ENCODE measurements at places on chromosomes 16 and 17.

DNA sequence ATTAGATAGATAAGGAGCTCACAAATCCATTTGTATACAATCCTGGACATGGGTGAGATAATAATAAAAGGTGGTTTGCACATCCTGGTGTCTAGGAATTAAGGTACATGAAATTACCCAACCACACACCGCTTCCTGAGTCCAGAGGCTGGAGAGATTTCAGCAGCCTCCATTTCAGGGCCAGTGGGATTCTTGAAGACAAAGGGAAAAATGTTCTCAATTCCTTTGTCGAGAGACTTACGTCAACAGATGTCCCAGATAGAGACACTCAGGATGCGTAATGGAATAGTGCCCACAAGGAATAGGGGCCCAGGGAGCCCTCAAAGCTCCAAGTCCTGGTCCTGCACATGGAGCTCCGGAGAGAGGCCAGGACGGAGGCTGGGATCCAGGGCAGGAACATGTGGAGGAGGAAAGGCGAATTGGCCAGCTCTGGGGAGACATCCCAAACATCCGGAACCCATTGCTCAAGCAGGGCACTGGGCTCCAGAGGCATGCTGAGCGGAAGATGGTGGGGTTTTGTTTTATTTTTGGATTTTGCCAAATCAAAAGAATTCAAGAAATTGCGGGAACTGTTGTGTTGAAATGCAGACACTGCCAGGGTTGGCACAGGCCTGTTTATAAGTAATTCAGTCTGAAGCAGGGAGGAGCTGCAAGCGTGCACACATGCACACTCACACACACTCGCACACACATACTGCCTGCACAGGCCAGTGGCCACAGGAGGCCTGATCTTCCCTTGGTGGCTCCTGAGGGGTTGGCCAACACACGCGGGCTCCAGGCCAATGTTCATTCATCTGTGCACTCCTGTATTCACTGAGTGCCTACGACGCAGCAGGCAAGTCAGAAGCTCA, 97.2 kb downstream of the NOG start:
- no peak for DNase-seq

DNA sequence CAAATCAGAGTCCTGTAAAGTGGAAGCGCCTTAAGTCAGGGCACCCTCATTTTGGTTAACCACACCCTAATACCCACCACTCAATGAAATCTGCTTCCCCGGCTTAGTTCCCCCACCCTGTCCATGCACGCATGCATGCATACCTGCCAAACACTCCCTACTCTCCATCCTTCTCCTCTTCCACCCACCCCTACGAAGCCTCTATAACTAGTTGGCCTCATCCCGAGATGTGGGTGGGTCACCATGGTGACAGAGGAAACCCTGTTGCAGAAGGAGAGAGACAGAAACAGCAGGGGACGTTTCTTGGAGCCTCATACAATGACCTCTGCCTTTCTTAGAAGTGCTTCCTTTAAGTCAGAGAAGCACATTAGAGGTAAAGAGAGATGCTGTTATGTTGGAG, 46.8 kb upstream of the DNAH9 start:
- DNase-seq: no peak

GRCh38 chr16:77660311-77660710, 62.0 kb upstream of the NUDT7 start:
- DNase-seq: no peak

- DNase-seq: no peak
These were observed 306.0 kb upstream of the CCL2 start for GRCh38 chr17:33949100-33949499.

DNA sequence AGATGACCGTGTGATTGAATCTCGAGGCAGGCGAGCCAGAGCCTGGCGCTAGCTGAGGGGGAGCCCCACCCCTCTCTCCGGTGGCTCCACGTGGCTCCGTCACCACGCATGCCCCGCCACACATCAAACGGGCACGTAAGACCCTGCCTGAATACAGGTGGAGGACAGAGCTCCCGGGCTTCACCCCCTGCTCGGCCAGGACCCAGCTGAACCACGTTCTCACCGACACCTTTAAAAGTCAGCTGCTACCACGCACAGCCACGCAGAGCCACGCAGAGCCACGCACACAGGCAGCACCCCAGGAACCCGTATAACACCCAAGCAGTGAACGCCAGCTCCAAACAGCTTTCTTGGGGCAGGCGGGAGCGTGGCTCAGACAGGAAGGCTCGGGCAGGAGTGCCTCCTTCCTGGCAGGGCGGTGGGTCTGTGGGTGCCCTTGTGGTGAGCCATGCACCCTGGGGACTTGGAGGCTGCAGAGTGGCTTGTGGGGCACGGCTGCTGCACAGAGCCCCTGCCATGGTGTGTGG, 4.4 kb downstream of the TMEM204 start:
- DNase-seq: no peak

GRCh38 chr16:22814711-22815105, 746 bp downstream of the HS3ST2 start:
- DNase-seq: no peak

DNA sequence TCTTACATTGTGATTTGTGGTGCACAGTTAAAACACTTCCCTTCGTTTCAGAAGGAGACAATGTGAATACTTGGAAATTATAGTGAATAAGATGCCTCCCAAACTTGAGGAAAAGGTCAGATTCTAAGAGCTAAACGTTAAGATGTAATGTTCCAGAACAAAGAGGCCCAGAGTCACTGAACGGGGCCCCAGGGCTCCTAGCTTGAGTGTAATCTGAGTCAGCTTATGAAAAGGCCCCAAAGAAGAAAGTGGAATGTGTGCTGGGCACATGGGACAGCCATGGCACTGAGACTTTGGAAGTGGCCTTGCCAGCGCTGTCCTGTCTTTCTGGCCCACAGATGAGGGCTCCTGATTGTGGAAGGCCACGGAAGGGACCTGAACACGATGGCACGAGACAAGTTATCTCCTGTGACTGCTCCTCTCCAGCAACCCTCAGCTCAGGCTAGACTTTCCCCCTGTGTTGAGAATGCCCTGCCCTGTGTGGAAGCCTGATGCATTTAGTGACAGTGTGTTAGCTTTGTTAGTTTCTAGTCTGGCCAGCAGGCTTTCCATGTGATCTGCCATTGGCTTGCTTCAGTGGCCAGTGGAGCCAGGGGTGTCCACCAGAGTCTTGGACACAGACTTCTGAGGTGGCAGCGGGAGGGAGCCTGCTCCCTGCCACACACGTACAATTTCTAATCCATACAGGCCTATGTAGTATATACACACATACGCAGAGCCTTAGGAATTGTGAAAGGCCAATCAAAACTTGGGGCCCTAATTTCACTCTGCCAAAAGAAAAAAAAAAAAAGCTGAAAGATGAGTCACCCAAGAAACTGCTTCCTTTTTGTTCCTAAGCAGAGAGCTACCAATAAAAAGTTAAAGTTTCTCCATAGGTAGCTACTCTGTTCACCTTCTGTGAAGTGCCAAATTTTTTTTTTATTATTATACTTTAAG, 13.1 kb downstream of the SPATA33 start:
- DNase-seq: no peak

DNA sequence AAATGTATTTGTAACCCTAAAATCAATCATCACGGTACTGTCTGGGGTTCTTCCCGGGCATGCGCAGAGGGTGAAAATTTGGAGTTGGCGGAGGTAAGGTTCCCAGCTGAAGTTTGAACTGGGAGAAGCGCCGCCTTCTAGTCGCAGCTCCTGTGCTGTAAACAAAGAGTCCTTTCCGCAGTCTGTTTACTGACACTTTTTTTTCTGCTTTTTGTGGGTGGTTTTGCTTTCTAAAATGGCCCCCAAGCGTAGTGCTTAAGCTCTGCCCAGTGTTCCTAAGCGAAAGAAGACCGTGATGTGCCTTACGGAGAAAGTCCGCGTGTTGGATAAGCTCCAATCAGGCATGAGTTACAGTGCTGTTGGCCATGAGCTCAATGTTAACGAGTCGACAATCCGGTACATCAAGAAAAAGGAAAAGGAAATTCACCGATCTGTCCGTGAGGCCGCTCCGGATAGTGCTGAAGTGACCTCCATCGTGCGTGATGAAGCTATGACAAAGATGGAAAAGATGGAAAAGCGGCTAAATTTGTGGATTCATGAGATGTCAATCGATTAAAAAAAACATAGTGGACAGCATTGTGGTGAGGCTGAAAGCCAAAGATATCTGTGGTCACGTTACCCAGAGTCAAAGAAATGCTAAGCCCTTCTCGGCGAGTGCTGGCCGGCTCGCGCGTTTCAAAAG, 570 bp upstream of the CFDP1 start:
- DNase-seq: no peak

- no peak for DNase-seq
These were observed 137.9 kb downstream of the GAS7 start for GRCh38 chr17:10060526-10060925.

DNA sequence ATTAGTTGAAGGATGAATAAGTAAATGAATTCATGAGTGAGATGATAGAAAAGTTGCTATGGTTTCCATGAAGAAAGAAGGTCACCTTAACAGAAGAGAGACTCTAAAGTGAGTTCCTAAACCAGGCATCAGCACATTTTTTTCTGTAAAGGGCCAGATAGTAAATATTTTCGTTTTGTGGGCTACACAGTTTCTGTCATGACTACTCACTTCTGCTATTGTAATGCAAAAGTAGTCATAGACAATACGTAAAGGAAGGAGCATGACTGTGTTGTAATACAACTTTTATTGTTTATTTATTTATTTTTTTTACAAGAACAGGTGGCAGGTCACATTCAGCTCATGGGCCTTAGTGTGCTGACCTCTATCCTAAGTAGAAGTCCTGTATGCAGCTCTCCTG, 426.1 kb upstream of the DYNLRB2 start:
- DNase-seq: no peak

- DNase-seq: no peak
These were observed 73.5 kb downstream of the TIMM22 start for GRCh38 chr17:1070411-1070810.

DNA sequence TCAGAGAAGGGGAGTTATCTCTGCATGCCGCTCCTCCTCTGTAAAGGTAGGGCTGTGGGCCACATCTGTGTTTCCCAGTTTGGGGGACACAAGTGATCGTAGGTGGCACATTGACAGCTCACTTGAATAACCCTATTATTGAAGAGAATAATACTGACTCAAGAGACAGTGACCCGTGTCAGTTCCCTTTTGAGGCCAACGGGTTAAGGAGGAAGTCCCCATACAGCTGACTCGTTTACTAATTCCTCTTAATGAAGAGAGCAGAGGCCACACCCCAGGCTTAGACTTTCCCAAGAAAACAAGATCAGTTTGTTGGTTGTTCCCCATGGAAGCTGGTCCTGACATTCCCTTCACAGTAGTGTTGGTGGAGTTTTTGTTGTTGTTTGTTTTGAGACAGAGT, 33.0 kb downstream of the IL4R start:
- no peak for DNase-seq

GRCh38 chr16:27531826-27532800, 17.6 kb downstream of the GTF3C1 start:
- no peak for DNase-seq

- no peak for DNase-seq
These were observed 17.5 kb upstream of the SPNS2 start for GRCh38 chr17:4480929-4481898.

GRCh38 chr16:51474414-51475091, 323.5 kb upstream of the SALL1 start:
- DNase-seq: no peak

DNA sequence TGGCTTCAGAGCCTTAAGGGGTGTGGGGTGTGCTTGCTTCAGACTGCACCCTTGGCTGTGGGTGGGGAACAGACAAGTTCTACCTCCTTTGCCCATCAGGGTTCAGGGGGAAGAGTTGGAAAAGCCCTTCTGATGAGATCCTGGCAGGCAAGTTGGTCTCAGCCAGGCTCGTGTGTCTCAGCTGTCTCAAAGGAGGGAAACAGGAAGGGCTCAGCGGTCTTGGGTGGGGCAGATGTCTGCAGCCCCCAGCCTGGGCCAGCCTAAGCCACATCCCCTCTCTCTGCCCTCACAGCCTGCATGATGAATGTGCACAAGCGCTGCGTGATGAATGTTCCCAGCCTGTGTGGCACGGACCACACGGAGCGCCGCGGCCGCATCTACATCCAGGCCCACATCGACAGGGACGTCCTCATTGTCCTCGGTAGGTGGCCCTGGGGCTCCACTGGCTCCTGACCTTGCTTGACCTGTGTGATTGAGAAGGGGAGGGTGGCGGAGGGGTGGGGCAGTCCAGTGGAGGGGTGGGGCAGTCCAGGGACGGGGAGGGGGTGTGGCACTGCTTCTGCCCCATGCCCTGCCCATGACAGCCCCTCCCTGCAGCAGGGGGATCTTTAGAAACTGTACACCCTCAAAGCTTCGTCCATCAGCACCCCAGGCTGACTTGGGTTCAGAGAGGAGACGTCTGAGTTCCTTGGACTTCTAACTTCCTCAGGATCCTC, 199.5 kb downstream of the PRKCB start:
- no peak for DNase-seq

DNA sequence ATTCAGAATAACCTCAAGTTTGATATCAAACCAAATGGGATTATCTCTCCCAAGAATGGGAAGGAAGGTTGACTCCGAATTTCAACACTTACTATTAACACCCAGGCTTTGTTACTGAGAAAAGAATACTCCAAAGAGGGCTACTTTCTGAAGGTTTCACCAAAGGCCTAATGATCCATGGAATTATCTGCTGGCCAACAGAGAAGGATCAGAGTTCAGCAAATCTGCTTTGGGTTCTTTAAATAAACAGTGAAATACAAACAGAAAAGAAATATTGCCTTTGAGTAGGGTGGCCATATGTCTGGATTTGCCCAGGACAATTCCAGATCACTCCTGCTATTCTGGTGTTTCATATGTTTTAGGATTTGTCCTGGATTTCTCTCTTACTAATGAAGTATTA, 564.5 kb upstream of the PSMD7 start:
- no peak for DNase-seq

- no peak for DNase-seq
These were observed 460.6 kb downstream of the KCNJ2 start for GRCh38 chr17:70629902-70630301.

- DNase-seq: no peak
These were observed 23.7 kb downstream of the ARSG start for GRCh38 chr17:68314916-68315535.

GRCh38 chr16:26981266-26981938, 85.3 kb upstream of the C16orf82 start:
- no peak for DNase-seq

DNA sequence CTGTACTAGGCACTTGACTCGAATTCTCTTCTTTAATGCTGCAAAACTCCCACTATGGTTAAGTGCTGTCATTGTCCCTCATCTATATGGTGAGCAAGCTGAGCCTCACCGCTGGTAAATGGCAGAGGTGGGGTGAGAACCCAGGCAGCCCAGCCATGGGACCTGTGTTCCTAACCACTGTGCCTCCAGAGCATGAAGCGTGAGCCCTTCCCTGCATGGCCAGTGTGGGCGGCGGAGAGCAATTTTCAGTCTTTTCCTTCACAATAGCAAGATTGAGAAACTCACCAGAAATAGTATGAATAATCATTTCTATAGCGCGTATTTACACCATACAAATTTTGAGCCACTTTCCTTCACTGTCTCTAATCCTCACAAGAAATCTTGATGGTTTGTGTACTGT, 9.2 kb downstream of the BFAR start:
- no peak for DNase-seq
